ENCODE measurements at places on chromosomes 7 and 10. TPM values are rescaled to one million over a fixed set of nuclear protein-coding genes. Genes with fewer than 3 reads are reported as not detected.

The ZNF138 gene
- 10.7 TPM for polyA plus RNA-seq

The PLEKHS1 gene
- polyA plus RNA-seq, result not detected

The CALML5 gene
- polyA plus RNA-seq, result not detected

The AKR1C3 gene
- polyA plus RNA-seq, result 4.2 TPM

The SAP25 gene
- polyA plus RNA-seq, result 0.56 TPM

The PKD2L1 gene
- not detected for polyA plus RNA-seq

The COL17A1 gene
- polyA plus RNA-seq, result not detected

The ANKRD26 gene
- 2.4 TPM for polyA plus RNA-seq

The C10orf90 gene
- not detected for polyA plus RNA-seq

The PALD1 gene
- not detected for polyA plus RNA-seq

The FGF8 gene
- not detected for polyA plus RNA-seq

The NME8 gene
- polyA plus RNA-seq, result not detected

GRCh38 chr10:55368467-55368866, 567.4 kb upstream of the PCDH15 start:
- no peak for DNase-seq

DNA sequence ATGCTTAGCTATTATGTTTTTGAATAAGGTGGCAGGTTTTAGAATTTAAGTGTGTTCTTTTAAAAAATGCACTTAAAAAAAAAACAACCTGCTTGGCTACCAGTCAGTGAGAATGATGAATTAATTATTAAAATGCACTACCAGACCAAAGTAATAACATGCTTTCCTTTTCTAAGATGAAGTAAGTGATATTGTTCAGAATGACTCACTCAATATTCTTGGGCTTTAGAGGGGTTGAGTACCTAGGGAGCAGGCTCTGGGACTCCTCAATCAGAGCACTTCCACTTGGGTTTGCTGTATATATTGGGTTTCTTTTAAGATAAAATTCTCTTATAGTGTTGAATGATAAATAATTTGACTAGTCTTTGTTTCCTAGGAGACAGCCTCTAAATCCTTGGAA, 8.6 kb downstream of the STAM start:
- DNase-seq, result no peak

GRCh38 chr7:98221611-98222532, 10.6 kb downstream of the BHLHA15 start:
- DNase-seq, result no peak

DNA sequence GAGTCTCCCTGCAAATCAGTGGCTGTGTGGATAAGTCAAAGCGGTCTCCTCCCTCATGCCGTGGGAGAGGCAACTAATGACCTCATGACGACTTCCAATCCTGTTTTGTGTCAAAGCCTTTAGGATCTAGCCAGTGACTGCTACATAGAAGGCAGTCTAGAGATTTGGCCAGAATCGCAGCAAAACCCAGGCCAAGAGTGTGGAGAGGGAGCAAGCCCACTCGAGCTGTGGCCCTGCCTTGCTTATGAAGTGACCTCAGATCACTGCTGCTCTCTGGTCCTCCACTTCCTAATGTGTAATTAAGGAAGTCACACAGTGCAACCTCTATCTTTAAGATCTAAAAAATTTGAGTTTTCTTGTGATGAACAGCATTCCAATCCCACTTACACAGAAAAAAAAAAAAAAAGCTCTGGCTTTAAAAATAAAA, 296.7 kb upstream of the KLF6 start:
- DNase-seq, result no peak

- DNase-seq, result no peak
These were observed 27.0 kb downstream of the DCLRE1C start for GRCh38 chr10:14926722-14927416.

DNA sequence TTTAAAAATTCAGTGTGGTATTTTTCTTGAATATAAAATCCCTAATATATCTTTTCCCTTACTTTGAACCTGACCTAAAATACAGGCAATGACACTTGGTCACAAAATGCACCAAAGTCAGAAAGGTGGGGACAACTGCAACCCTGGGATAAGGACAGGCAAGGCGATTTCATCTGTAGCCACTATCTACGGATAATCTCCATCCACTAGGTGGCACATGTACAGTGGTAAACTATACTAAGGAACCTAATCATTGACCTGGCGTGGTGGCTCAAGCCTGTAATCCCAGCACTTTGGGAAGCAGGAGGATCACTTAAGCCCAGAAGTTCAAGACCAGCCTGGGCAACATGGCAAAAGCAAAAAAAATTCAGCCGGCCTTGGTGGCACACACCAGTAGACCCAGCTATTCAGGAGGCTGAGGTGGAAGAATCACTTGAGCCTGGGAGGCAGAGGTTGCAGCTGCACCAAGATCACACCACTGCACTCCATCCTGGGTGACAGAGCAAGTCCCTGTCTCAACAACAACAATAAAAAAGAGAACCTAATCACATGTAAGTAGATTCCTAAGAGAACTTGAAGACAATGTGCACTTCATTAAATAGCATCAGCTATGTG, 98.9 kb downstream of the KMT2C start:
- no peak for DNase-seq

DNA sequence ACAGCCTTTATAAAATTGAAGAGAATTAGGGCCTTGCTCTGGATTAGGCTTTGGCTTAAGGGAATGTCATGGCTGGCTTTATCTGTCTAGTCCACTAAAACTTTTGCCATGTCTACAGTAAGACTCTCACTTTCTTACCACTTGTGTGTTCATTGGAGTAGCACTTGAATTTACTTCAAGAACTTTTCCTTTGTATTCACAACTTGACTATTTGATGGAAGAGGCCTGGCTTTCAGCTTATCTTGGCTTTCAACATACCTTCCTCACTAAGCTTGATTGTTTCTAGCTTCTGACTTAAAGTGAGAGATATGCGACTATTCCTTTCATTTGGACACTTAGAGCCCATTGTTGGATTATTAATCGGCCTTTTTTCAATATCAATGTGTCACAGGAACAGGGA, 96.1 kb downstream of the TPST1 start:
- no peak for DNase-seq

- DNase-seq, result no peak
These were observed 1.3 kb downstream of the ANXA11 start for GRCh38 chr10:80203835-80204676.

- no peak for DNase-seq
These were observed 680.4 kb upstream of the POM121L12 start for GRCh38 chr7:52355053-52355452.

- no peak for DNase-seq
These were observed 144.9 kb downstream of the KIF20B start for GRCh38 chr10:89846281-89846630.

DNA sequence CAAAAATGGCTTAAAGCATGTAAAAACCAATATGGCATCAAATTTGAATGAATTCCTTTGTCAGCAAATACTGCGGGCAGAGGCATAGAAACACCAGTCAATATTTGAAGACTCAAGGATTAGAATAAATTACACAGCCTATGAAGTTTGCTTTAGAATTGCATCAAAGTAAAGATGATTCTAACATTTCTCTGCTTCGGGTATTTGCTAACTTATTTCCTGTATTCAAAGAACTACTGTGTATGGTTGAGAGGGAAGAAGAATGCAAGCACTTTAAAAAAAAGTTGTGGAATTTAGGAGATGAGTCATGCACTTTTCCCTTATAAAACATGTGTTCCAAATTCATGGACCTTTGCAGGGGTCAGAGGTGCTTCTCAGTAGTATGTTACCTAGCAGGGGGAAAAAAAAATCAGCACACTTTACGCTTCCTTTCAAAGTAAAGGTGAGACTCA, 90.1 kb downstream of the PIP4K2A start:
- DNase-seq, result no peak

DNA sequence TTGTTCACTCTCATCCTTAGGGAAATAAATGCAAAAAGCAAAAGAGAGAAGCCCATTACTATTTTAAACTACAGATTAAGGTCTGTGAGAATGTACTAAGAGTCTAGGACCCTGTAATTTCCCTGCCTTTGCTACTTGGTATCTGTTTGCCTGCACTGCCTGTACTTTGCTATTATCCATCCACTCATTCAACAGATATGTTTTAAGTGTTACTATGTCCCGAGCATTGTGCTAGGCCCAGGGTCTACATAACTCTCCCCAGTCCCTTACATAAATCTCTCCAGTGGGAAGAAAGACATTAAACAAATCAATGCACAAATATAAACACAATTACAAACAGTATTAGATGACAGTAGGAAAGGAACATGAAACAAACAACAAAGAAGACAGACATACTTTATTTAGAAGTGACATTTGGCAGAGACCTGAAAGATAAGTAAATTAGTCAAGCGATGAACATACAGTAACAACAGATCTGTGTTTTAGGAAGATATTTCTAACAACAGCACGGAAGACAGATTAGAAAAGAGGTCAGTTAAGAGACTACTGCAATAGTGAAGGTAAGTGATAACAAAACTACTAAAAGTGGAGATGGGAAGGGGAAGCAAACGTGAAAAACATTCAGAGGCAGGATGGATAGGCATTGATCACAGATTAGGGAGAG, 30.0 kb downstream of the ZNF800 start:
- DNase-seq, result no peak

DNA sequence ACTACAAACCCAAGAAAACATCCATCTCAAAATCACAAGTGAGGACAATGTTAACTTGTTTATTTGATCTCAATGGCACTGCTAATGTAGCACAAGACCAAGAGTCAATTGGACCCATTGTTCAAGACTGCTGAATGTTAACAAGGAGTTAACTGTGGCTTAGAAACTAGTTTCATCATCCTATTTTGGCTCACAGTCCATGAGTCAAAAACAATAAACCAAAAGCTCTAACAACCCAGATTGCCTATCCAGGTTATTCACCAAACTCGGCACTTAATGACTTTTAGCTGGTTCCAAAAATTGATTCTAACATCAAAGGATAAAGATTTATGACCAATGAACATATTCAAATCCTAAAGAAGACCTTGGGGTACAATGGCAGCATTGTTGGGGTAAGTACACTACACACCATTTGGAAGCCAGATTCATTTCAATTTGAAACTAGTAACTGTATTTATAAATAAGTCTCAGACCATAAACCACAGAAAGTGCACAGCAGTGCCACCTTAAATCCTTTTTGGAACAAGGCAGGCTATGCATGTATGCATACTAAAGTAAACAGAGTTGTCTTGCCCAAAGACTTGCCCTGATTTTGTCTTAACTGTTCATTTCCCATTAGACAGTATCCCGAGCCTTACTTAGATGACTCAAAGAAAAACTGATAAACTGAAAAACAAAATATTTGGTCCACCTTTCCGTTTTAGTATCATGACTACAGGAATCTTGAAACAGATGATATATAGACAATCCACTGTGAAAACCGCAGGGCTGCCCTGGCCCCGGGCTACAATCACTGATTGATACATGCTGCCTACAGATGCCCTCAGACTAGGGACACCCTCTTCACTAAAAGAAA, 84.5 kb downstream of the SRPK2 start:
- no peak for DNase-seq

DNA sequence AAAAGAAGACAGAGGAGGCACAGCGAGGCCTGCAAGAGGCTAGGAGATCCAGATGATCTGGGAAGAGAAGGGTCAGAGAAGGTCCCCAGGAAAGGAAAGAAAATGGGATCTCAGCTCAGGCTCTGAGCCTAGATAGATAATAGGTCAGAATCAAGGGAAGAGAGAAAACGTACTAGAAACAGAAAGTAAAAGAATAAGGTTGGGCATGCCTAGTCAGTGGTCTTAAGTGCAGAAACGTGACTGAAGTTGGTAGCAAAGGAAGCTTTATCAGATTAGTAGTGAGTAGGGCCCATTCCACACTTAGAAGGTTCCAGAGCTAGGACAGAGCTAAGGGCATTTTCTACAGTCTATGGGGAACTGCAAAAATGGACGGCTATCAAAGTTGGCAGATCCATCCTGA, 84.8 kb upstream of the ASAH2 start:
- DNase-seq, result no peak

Data from CD8-positive, alpha-beta memory T cell (primary cell).